ENCODE measurements at places on chromosomes 6 and 20.

DNA sequence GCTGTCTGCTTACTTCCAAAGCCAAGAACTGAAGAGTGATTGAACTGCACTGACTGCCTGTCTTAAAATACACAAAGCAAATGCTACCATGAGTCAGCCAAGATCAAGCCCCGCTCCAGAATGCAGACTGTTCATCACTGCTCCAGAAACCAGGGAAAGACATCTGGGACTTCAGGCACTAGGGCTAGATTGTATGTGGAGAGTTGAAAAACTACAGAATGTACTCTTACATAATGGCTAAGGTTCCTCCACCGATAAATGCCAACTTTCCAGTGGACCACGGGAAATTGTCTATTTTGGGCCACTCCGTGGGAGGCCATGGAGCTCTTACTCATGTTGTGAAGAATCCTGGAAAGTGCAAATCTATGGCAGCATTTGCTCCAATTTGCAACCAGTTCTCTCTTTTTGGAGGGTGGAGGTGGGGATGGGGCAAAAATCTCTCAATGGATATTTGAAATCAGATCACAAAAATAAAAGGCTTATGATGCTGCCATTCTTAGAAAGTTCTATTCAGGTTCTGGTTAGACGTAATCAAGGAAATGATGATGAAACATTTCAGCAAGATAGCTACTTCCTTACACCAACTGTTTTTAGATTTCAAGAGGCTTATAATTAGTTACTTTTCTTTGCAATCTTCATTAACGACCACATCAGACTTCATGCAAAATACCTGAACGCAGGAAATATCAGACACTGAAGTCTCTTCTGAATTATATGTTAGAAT, 11.8 kb upstream of the CAP2 start:
- DNase-seq: no peak

- DNase-seq: no peak
Observed at GRCh38 chr6:43185391-43185985, 3.5 kb downstream of the CUL9 start.

- DNase-seq: no peak
Observed at GRCh38 chr20:37416848-37417616, 71.1 kb downstream of the SRC start.

DNA sequence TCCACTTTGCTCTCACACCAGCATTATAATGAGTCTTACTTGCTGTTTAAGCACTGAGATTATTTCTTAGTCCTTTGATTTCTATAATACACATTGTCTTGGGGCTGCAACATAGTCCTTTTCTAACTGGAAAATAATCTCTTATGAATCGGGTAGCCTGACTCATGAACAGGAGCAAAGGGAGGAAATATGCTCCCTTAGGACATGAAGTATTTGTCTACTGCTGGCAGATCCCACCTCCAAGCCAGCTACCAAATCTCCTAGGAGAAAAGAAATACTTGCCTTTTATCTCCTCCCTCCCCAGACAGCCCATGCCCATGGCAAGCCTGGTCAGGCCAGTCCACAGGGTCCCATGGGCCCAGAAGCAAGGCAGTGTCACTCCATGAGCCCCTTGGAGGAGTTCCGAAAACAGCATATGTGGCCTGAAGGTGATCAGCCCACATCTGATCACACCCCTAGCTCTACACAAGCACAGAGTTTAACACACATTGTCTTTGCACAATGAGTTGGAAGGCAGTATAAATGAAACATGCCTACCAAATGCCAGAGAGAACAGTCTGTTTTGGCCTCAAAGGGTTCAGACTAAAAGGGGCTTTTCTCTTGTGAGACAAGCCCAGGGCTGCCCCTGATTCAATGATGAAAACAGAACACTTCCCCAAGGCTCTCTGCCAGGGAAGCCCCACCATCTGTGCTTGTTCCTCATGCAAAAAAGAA, 37.1 kb upstream of the SLC4A11 start:
- DNase-seq: no peak

DNA sequence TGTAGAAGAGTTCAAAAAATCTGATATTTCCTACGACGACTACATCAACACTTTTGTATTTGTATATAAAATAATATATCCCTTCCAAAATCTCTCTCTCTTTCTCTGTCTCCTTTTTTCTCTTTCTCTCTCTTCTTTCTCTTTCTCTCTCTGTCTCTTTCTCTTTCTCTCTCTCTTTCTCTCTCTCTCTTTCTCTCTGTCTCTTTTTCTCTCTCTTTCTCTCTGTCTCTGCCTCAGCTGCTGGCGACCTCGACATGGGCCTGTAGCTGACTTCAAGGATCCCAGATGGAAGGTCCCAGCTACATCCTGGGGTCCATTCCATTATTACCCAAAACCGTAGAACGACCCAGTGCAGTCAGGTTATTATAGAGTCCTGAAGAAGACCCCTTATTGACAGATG, 90.0 kb downstream of the CD24 start:
- no peak for DNase-seq

DNA sequence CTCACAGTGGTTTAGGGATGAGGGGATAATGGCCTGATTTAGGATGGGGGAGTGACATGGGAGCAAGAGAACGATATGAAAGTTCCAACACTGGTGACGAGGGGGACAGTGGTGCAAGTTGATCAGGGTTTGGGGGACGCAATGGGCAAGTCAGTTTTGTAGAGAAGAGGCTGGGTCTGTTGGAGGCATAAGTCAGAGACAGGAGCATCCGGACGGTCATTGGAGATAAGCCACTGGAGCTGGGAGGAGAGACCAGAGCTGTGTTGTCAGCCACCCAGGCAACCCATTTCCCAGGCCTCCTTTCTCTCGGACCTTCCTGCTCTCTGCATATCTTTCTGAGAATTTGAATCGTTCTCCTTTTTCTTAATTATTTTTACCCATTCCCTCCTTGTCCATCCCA, 9.5 kb downstream of the DNPH1 start:
- DNase-seq: no peak

GRCh38 chr6:119672725-119673124, 323.2 kb upstream of the MAN1A1 start:
- DNase-seq: no peak

- DNase-seq: no peak
Observed at GRCh38 chr20:7094438-7094997, 327.0 kb downstream of the BMP2 start.

GRCh38 chr6:169627736-169628607, 73.9 kb downstream of the WDR27 start:
- DNase-seq: no peak

DNA sequence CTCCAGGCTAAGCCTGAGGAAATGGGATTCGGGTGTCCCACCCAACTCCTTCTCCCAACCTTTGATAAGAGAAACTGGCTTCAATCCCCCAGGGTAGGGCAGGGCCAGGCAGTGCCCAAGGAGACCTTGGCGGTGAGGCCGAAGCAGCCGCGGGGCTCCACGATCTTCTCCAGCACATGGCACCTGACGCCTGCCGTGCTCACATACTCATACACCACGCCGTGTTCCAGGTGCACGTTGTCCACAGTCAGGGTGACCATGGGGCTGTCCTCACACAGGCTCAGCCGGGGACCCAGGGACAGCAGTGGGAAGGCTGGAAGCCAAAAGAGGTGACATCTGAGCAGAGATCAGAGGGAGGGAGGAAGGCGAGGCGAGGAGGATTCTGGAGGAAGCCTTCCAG, 176.5 kb downstream of the PREX1 start:
- no peak for DNase-seq

DNA sequence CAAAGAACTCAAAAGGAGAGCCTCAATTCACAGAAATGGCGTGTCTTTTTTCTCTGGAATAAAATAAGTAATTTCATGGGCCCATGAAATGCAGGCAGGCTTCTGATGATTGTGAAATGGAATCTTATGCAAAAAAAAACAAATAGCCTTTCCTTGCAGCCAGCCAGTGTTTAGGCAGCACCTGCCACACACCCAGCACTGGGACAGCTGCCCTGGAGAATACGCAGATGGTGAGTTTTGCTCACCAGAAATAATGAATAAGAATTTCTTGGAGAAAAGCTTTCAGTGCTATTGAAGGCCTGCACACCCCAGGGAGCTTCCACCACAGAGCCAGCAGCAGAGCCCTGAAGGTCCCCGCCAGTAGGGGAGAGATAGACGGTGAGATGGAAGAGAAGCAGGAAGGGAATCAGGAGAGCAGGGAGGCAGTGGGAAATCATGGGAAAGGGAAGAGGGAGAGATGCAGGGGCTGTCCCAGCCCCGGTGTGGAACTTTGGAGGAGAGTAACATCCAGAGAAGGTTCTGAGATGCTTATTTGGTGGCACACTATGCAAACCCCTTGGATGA, 54.9 kb downstream of the PXDC1 start:
- no peak for DNase-seq

- no peak for DNase-seq
Observed at GRCh38 chr6:37005061-37005810, at the start of gene FGD2. Gene FGD2 (plus strand): TSS chr6:37005655. CDS start chr6:37005818, 163 bp downstream.

DNA sequence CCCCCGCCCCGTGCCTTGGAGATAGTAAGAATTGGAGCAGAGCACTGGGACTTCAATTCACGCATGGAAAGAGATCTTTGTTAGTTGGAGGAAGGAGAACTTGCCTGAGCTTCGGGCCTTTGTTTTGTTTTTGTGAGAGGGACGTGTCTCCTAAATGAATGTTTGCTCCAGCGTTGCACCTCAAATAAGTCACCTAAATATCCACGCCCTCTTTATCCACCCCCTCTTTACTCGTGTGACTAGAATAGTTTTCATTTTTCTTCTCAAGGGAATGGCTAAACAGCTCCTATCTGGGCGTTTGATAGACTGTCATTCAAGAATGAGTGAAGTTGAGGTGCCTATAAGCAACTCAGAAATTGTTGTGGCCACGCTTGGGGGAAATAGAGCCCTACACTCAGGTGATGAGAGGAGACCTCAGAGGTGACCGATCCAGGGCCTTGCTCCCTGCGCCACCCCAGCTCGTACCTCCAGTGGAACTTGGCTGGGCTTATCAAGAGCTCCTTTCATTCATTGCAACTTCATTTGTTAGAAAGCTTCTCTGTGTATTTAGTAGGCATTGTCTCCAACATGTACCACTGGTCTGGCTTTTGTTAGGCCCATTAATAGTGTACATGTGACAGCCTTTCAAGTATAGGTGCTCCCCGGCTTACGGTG, 861 bp downstream of the PCMTD2 start:
- DNase-seq: peak; percentile 19

GRCh38 chr20:12019715-12020114, 102.0 kb downstream of the BTBD3 start:
- no peak for DNase-seq

- no peak for DNase-seq
Observed at GRCh38 chr6:116564921-116565872, 6.1 kb upstream of the RWDD1 start.

- no peak for DNase-seq
Observed at GRCh38 chr6:166488701-166489100, 97.8 kb downstream of the RAMACL start.

GRCh38 chr6:116761779-116762178, 3.7 kb downstream of the FAM162B start:
- no peak for DNase-seq

DNA sequence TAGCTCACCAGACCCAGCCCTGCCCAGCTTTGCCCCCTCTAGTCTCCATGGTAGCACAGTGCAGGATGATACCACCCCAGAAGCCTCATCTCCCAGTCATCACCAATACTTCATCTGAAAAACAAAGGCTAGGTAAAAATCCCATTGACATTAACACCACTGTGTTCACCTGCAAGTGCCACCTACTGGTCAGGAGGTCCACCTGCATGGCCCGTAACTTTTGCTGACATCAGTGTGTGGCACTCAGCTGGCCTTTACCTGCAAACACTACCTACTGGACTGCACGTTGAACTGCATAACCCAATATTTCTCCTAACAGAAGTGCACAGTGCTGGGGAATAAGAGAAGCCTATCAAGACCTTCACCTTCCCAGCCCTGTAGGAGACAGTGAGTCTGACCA, 234.7 kb upstream of the ADGRB3 start:
- DNase-seq: no peak

- peak; percentile 18 for DNase-seq
Observed at GRCh38 chr6:169950558-169950957, 199.1 kb downstream of the ERMARD start.

DNA sequence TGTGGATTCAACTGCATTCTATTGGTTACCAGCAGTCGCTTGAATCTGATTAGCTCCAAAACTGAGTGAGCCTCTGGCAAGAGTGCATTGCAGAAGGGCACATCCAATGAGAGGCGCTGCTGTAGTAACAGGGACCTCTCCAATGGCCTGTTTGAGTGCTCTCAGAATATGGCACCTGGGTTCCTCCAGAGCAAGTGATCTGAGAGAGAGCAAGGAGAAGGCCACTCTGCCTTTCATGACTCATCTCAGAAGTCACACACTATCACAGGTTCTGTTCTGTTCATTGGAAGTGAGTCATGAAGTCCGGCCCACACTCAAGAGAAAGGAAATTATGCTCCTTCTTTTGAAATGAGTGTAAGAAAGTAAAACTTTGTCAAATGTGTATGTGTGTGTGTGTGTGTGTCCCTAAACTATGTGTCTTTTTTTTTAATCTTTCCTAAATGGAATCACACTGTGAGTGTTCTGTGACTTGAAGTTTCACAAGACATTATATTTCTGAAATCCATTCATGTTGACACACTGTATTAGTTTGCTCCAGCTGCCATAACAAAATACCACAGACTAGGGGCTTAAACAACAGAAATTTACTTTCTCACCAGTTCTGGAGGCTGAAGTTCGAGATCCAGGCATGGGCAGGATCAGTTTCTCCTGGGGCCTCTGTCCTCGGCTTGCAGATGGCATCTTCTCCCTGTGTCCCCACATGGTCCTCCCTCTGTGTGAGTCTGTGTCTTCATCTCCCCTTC, 138.3 kb upstream of the CDYL start:
- DNase-seq: peak; percentile 52

GRCh38 chr20:50186987-50187402, 3.6 kb upstream of the CEBPB start:
- no peak for DNase-seq

DNA sequence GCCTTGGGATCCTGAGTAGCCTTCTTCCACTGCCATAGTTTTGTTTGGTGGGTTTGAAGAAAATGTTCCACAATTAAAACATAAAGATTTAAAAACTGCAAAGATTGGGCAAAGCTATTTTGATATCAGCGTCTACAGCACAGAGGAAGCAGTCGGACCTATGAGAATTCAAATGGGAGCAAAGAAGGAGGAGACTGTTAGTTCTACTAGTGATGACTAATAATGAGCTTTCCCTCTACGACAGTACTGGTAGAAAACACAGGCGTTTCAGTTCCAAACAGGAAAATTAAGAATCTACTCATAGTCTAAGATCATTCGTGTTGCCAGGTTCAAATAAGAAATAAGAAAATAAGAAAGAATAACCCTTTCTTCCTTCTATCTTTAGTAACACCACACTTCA, 121.2 kb downstream of the INSM1 start:
- no peak for DNase-seq

DNA sequence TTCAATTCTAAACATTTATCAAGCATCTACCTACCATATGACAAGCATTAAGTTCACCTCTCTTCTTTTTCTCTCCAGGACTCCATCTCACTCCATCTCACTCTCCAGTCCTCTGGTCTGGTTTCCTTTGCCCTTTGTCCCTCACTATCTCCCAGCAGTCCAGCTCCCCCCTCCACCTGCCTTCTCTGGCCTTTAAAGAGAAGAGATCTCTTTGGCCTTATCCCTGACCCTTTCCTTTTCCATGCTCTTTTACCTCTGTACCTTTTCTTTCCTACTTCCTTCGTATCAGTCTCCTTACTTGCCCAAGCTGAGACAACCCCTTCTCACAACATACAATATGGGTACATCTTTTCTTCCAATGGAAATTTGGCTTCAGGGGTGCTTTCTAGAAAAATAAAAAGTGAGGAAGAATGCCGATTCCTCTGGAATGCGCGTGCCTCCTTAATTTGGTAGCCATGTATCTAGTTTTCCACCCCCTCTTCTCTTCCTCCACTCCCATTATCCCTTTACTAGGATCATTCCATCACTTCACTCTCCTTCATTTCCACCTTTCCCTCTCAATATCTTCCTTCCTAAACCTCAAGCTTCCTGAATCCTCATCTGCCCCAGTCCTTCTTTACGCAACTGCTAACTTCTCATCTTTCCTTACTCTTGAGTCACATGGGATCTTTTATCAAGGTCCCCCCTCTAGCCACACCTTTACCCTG, 745 bp upstream of the AGPAT1 start:
- no peak for DNase-seq

Data from stimulated activated CD4-positive, alpha-beta T cell treated with anti-CD3 and anti-CD28 coated beads, Interleukin-2, amount 100 ng/mL, for 24 hours (primary cell).